ENCODE measurements at places on chromosomes 12 and 14.
A peak's percentile ranks its signal among the peaks of the same experiment; 100 is the strongest.

DNA sequence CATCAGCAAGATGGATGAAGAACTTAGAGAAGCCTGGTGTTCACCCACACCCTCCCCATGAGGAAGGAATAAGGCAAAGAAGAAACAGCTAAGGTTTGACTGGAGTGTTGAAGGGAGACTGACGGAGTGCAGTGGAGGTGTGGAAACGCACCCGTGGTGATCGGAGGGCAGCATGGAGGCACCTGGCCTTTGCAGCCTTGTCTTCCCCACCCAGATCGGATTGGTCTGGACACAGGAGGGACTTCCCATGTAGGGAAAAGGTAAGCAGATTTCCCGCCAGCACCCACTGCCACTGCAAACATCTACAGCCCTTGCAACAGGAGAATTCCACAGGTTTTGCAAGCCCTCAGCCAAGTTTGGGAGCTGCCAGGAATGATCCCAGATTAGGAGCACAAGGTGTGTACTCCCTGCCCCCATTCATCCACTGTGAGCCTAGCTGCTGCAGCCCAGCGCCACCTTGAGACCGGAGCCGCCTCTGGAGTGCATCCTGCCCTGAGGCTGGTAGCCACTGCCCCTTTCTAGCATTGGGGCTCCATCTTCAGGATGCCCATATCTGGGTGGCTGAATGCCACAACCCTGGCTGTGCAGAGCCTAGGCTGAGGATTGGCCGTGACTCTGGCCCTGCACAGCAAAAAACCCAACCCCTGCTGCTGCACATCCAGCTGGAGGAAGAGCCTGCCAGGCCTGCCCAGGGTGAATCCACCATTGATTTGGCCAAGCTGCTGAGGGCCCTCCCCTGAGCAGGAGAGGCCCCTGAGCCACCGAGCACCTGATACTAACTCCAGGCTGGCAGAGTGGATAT, 411.1 kb downstream of the TMEM121 start:
- DNase-seq = no peak

DNA sequence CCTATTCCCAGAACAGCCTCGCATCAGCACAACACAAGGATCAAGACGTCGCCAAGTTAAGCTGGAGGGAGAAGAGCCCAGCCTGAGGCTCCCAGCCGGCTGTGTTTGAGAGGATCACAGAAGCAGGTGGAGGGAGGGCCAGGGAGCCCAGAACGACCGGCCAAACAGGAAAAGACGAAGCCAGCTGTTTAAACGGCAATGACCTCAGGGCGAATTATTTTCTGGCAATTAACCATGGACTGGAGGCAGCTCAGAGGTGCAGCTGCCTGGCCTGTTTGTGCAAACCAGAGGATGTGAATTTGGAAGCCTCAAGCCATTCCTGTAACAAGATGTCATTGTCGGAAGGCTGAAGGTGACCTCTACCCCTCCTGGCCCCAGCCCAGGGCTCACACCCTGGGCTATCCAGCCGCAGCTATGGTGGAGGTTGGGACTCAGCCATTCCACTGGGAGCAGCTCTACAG, 175.8 kb upstream of the PRMT8 start:
- no peak for DNase-seq

DNA sequence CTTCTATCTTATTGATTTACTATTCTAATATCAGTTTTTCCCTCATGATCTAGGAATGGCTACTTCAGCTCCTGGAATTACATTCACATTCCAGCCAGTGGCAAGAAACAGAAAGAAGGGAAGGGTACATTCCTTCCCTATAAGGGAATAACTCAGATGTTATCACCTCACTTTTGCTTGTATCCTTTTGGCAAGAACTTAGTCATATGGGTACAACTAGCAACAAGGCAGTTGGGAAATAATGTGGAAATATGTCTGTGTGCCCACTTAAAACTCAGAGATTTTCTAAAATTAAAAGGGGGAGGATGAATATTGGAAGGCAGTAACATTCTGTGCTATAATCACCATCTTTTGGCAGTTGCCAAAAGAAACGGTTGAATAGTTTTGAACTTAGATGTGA, 85.6 kb downstream of the MSRB3 start:
- DNase-seq = no peak

- no peak for DNase-seq
These were observed 3.4 kb downstream of the ZNF384 start for GRCh38 chr12:6685814-6686213.

GRCh38 chr14:60632257-60632656, 17.0 kb downstream of the SIX1 start:
- no peak for DNase-seq

GRCh38 chr12:26646571-26646970, 186.4 kb downstream of the ITPR2 start:
- no peak for DNase-seq

- no peak for DNase-seq
These were observed 498.5 kb downstream of the TMEM117 start for GRCh38 chr12:44334347-44334746.

GRCh38 chr12:105445649-105446048, 115.2 kb downstream of the C12orf75 start:
- DNase-seq = no peak

DNA sequence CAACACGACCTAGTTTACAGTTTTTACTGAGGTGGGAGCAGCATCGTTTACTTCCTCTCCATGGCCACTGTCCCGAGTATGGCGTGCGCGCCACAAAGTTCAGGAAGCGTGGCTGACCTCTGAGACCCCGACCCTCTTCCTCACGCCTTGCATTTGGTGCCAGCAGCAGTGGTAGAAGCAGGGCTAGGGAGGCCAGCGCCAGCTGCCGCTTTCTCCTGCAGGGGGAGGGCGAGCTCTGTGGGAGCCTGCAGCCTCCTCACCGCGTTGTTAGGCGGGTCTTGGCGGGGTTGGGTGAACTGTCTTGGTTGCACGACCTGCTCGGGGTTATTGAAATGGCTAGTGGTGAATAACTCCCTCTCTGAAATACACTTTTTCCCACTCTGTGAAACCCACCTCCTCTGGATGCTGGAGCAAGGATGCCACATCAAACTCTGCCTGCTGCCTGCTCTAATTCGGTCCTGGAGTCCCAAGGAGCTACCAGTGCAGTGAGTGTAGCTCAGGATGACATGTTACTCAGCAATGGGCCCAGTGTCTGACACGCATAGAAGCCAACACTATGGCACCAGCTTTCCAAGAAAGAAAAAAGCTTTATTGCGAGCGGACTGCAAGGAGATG, 22.3 kb upstream of the TDRD9 start:
- DNase-seq = no peak

- DNase-seq = no peak
These were observed 175.1 kb downstream of the CHST11 start for GRCh38 chr12:104631867-104632266.

DNA sequence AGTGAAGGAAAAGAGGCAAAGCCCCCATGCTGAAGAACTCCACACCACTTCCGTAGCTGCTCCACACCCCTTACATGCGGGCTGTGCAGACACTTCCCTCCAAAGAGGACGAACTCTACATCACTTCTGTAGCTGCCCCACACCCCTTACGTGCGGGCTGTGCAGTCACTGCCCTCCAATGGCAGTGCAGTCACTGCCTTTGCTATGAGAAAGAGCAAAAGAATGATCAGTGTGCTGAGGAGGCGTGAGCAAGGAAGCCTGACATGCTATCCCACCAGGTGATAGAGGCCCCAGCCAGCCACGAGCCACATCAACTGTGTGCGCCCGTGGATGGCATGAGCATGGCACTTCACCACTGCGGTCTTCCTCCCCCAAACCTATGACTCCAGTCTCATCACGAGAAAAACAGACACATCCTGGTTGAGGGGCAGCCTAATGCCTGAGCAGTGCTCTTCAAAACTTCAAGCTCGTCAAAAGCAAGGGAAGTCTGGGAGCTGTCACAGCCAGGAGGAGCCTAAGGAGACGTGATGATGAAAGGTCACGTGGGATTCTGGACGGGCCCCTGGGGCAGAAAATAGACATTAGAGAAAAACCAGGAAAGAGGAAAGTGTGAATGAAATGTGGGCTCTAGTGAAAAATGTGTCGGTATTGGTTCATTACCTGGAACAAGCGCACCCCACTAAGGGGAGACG, 60.8 kb upstream of the C14orf180 start:
- DNase-seq = no peak

- DNase-seq = no peak
These were observed 859 bp downstream of the PALS1 start for GRCh38 chr14:67242168-67242420.

DNA sequence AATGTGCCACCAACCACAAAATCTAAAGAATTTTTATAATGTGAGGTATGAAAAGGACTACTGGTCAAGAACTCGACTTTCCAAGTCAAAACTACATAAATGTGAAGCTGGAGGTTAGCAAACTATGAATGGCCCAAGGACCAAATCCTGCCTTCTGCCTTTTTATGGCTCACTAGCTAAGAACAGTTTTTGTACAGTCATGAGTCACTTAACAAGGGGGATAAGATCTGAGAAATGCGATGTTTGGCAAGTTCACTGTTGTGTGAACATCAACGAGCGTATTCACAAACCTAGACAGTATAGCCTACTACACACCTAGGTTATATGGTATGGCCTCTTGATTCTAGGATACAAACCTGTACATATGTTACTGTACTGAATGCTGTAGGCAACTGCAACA, 28.2 kb downstream of the FERMT2 start:
- peak; percentile 67 for DNase-seq

GRCh38 chr14:58298477-58299400, at the start of gene ARID4A:
Gene ARID4A, plus strand, starts transcription at chr14:58298555. Its CDS starts 1,300 bp downstream, at chr14:58299855.
- peak; percentile 14 for DNase-seq

DNA sequence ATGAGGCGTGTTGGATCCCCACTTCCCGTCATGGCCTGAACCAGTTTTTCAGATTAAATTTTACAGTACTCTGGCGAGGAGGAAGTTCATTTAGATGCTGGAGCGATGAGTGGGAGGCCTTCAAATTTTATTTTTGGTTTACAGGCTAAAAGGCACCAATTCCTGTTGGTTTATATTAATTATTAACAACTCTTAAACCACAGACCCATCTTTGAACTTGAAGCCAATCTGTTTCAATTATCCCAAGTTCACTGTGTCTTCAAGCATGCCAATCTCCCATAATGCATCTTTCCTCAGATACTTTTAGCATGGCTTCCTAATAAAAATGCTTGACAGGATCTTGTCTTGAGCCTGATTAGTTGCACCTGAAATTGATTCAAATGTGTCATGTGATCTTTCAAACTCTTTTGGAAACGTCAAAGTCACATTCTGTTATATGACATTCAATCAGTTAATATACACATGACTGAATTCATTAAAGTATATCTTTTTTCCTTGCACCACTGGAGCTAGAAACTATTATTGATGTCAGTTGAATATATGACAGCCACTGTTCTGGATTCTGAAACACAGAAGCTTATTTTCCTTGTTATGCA, 641.7 kb upstream of the TMEM132C start:
- no peak for DNase-seq

- peak; percentile 77 for DNase-seq
These were observed 645 bp downstream of the FOXA1 start for GRCh38 chr14:37594238-37594970.

DNA sequence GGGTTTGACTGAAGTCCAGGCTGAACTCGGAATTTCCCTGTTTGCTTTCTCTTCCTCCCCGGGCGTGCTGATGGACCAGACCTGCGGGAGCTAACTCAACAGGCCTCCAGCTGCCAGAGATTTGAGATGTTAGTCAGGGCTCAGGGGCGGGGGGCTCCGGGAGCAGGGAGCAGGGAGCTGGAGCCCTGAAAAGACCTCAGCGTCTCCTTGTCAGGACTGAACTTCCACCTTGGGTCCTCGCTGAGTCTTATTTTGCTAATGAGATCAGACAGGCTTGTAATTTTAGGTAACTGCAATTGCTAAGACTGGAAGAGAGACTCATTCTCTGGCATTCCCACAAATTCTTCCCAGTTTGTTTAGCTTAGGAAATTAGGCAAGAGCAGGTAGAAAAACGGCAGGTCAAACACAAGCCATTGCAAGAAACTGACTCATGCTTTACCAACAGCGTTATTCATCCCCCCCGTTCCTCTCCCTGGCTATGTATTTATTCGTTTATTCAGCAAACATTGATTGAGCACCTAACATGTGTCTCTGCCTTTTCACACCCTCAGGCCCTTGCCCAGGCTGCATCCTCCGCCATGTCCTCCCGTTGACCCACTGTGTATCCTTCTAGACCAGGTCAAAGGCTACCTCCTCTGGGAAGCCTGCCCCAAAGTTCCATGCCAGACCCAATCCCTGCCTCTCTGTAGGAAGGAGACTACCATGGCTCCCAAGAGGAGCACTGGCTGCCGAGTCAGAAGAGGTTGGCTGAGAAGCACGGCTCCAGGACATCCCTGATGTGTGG, 80.4 kb upstream of the DIO3 start:
- DNase-seq = no peak

DNA sequence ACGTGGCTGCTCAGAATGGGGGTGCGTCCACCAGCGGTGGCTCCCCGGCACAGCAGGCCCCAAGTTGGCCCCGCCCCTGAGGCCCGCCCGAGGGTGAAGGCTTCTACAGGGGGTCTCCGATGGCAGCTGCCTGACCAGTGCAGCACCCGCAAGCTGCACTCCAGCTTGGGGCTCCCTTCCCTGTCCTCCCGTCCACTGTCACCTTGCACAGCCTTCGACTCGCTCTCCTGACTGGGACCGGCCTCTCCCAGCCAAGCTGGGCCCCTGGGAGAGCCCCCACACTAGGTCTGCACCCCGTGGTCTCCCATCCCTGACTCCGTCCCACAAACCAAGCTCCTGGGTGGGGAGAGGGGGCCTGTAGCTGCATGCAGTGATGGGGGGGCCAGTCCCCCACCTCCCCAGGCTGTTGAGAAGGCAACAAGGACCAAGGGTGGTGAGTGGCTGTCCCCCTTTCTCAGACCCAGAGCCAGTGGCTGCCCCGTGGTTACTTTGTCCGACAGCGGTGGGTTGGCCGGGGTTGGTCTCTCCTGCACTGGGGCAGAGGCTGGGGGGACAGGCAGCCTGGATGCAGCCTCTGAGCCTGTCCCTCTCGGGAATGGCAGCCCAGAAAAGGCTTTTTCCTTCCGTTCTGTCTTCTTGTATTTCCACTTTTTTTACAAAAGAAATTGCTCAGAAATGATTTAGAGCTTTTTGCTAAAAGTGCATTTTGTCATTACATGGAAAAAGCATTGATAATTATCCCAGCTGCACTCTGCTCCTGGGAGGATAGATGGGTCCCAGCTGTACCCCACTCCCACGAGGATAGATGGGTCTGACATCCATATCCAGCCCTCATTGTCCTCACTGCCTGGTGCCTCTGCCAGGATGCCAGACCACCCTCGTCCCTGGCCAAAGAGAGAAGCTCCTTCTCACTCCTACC, 217.0 kb downstream of the KIF26A start:
- no peak for DNase-seq

- DNase-seq = no peak
These were observed 466.6 kb downstream of the EGLN3 start for GRCh38 chr14:33484264-33484663.

DNA sequence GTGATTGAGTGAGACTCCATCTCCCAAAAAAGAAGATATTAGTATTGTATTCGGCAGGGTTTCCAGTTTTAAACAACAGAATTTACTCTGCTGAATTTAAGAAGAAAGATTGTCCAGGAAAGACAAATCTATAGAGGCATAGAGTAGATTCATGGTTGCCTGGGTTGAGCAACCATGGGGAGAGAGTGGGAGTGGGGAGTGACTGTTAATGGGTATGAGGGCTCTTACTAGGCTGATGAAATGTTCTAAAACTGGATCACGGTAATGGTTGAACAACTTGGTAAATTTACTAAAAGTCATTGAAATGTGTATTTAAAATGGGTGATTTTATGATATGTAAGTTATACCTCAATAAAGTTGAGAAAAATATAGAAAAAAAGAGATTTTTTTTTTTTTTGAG, 13.9 kb upstream of the C12orf76 start:
- no peak for DNase-seq

Data from ACHN (cell line).